ENCODE measurements at places on chromosomes 7 and 10.
A peak's percentile ranks its signal among the peaks of the same experiment; 100 is the strongest.

GRCh38 chr10:79905322-79906314, 43.3 kb downstream of the SFTPD start:
- peak; percentile 24 for DNase-seq

GRCh38 chr7:127253281-127254162, 781 bp upstream of the GRM8 start:
- peak; percentile 4 for DNase-seq

DNA sequence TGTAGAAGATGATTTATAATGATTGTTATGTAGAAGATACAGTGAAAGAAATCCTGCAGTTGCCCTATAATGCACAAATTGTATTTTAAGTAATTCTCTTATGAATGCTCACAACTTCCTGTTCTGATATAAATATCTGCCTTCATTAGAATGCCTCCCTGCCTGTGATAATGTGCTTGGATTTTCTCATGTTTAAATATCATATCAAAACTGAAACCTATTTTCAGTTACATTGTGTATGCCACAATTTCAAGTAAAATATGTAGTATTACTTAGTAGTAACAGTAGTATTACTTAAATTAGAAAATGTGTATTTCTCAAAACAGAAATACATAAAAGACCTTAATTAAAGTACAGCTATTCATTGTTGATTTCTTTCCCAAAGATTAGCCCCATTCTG, 41.1 kb upstream of the TFEC start:
- DNase-seq = no peak

GRCh38 chr10:30818854-30819253, 189.3 kb upstream of the LYZL2 start:
- DNase-seq = no peak

DNA sequence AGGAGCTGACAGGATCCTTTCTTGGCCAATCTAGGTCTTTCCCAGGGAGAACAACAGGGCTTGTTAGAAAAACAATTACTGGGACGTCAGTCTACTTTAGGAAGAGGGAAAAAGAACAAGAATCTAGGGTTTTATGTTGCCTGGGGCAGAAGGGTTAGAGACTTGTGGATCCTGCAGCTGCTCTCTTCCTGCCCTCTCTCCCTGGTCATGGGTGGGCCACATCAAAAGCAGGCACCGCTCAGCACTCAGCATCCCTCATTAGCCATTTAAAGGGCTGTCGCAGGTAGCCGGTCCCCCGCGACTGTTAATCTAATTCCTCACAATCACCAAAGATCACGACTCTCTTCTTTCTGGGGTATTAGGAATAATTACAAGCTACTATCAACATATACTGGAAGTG, 631.9 kb downstream of the CALN1 start:
- DNase-seq = no peak

GRCh38 chr7:120272261-120272660, 714 bp upstream of the KCND2 start:
- no peak for DNase-seq

DNA sequence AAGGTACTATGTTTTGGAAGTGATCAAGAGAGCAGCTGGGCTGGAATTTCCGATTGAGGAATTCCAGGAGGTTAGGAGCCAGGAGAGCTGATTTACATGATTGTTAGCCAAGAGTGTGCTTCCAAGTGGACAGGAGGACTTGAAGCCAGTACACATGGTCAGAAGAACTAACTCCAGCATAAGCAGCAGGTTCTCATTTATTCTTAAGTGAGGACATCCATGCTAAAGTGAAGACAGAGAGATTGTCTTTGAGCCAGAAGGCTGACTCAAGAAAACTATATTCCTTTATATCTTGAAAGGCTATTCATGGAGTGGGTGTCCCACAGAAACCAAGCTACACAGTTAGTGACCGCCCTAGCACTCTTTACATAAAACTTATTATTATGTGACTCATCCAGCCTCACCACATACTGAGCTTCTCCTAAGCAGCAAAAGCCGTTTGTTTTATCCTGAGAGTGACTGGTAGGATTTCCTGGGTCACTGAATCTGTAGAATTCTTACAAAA, 56.7 kb upstream of the SEMA3A start:
- DNase-seq = peak; percentile 93

DNA sequence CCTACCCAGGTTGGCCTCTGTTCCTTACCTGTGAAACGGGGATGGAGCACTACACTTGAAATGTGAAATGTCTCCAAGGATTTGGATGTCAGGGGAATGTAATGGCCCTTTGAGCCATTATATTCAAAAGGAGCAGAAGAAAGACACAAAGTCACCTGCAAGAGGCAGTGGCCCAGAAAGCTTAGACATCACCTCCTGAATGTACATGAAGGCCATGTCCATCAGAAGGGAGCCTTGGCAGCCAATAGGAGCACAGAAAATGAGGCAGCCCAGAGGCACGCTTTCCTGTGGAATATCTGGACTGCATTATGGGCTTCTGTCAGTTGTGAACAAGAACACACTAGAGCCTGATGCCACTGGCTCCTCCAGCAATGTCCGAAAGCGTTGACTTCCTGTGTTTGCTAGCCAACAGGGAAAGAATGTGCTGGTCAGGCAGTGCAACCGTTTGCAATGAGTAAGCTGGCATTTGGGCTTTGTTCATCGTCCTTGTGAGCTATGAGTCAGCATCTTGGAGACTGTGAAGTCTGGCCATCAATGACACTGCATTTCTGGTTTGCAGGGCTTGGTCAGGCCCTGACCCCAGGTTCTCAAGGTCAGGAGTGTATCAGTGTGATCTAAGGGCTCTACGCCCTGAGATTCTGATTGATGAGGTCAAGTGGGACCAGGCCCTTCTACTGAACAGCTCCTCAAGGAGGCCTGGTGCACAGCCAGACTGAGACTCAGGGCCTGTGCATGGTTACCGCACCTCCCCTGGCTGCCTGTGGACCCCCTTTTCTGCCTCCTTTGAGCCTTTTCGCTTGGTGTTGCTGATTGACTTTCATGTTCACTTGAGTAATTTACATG, 222.4 kb downstream of the RPS24 start:
- peak; percentile 92 for DNase-seq

- no peak for DNase-seq
Measured at GRCh38 chr7:136272934-136273333, 295.8 kb upstream of the MTPN start.

- DNase-seq = no peak
Measured at GRCh38 chr10:52250510-52250909, 63.6 kb upstream of the DKK1 start.

DNA sequence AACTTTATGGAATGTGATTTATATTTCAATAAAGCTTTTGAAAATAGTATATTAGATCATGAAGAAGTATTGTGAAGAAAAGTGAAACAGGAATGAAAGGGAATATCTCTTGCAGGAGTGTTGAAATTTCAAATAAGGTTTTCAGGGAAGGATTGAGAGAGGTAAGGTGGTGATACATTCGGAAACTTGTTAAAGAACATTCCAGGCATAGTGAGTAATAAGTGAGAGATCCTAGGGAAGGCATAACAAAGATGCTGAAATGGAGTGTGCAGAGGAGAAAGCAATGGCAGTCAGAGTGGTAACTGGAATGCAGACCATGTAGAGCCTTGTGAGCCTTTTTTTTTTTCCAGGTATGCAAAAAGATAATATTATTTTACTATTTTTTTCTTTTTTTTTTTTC, 4.1 kb downstream of the OR9A4 start:
- DNase-seq = no peak

GRCh38 chr10:113438652-113439051, 114.2 kb upstream of the HABP2 start:
- DNase-seq = no peak

DNA sequence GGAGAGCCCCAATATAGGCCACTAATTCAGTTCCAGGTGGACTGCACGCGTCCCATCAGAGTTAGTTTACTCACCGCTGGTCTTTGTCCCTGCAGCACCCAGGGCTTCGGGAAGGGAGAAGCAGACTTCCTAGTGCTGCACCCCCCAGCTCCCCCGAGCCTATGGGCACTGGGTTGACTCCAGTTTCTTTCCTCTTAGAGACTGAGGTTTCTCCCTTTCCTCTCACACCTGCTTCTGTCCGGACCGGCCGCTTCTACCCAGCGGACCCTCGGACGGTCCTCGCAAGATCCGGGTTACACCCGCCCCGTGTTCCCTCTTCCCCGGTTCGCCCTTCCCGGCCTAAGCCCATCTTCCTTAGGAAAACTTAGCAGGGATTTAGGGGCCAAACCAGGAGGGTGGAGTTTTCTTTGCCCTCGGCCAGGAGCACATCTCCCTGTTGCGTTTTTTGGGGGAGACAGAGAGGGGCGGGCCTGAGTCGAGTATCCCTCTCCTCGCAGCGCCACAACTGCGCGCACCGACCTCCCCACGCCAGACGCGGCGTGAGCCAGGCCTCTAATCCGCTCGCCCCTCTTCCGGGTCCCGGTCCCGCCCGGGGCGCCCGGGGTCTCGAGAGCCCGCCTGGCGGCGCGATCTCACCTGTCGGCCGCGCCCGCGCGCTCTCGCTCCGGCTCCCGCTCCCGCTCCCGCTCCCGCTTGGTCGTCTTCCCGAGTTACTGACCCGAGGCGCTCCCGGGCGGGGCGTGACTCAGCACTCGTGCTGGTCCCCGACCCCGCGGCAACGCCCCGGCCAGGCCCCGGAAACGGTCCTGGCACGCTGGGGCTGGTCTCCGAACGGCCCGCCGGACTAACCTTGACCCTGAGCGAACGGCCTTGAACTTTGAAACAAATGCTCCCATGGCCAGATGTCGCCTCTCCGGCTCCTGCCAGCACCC, at the start of gene AIFM2:
Gene AIFM2 (minus strand): TSS at position 728 of the 932 bp plus-strand sequence. CDS start 8,741 bp downstream, outside the sequence.
- peak; percentile 9 for DNase-seq

- DNase-seq = no peak
Measured at GRCh38 chr10:46035923-46036849, 5.8 kb upstream of the NCOA4 start.

GRCh38 chr10:122519144-122519543, 41.4 kb upstream of the DMBT1 start:
- DNase-seq = no peak

GRCh38 chr10:2839081-2839725, 228.1 kb upstream of the PFKP start:
- peak; percentile 16 for DNase-seq

DNA sequence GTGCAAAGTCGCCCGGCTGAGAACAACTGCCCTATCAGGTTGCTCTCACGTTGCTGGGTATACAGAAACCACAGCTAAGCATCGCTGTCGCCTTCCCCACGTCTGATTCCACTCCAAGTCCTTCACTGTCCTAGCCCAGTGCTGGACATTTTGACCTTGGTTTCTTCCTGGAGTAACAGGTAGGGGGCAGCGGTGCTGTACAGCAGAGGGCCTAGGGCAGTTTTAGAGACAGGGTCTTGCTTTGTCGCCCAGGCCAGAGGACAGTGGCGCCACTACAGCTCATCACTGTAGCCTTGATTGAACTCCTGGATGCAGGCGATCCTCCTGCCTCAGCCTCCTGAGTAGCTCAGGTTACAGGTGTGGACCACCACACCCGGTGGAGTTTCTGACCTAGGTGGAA, 2.6 kb downstream of the CLDN15 start:
- no peak for DNase-seq

GRCh38 chr10:11454958-11455566, 156.4 kb downstream of the USP6NL start:
- DNase-seq = no peak

DNA sequence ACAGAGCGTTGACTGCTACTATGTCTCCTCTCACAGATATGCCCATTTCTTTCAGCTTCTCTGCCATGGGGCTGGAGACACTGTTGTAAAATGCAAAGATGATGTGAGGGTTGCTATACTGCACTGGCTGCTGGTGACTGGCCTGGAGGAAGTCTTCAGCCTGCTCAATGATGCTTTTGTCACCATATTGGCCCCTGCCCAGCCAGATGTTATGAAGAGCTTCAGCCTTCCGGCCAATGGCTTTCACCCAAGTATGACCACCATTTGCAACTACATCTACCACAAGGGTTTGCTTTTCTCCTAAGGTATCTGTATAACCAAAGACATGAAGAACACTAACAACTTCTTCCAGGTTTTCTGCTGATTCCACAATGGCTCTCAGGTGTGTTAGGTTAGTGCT, 1.6 kb downstream of the C7orf25 start:
- DNase-seq = no peak

DNA sequence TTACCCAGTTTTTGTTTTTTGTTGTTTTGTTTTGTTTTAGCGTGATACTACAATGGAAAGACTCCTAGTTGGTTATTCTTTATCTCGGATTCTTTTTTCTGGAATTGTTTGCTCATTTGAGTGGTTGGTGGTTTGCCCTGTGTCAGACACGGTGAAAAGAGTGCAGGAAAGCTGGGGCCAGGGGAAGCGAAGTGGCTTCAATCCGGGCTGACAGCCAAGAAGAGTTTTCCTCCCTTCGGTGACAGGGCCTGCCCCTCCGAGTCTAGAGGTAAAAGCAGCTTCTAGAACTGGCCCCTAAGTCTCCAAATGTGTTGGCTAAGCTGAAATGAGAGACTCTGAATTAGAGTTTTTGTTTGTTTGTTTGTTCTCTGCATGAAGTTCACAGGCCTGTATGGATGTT, 5.7 kb upstream of the AP5Z1 start:
- no peak for DNase-seq

- DNase-seq = no peak
Measured at GRCh38 chr10:130453036-130453720, 317.0 kb downstream of the GLRX3 start.

DNA sequence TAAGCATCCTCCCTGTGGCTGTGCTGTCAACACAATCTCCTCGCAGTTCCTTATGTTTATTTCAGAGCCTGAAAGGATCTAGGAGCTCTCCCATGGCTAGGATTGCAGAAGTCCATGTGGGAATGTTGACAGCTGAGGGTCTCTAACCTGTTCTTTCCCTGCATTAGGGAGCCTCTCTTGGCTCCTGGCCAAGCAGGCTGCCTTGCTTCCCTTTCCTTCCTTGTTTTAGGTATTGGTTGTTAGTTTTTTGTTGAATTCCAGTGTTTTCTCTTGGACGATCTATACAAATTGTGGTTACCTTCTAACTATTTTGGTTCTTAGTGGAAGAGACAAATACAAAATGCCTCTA, 171.8 kb downstream of the MLLT10 start:
- DNase-seq = no peak

GRCh38 chr10:26225322-26225721, 8.7 kb downstream of the GAD2 start:
- no peak for DNase-seq

DNA sequence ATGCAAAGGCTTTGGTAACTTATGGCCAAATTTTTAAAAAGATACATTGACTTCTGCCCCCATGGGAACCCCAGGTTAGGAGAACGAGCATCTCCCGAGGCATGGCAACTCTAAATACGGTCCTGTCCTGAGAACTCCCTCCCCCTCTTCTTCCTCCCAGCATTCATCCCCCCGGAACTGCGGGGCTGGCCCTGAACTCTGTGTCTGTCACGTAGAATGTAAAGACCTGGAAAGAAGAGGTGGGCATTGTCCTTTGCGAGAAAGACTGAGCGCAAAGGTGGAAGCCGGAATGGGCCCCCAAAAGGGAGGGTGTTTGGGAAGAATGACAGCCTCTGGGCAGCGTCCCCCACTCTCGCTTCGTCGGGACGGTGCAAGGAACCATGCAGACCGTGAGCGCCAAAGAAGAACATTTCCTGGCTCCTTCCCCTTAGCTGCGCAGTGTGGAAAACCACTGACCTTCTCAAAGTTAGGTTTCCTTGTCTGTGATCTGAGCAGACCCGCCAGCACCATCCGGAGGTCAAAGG, 21.0 kb downstream of the SHH start:
- no peak for DNase-seq

GRCh38 chr7:34842782-34843181, 184.8 kb downstream of the NPSR1 start:
- no peak for DNase-seq

GRCh38 chr7:93054975-93055374, 62.8 kb downstream of the SAMD9 start:
- peak; percentile 14 for DNase-seq

GRCh38 chr7:1083729-1084657, 3.9 kb upstream of the GPER1 start:
- no peak for DNase-seq

Data from MV-4-11 (cell line).